Naive thymus-derived CD8-positive, alpha-beta T cell (primary cell): ENCODE measurements at places on chromosomes 1 and 21. TPM values are rescaled to one million over a fixed set of nuclear protein-coding genes. Genes with fewer than 3 reads are reported as not detected.

Gene PEAR1
- total RNA-seq: 0.11 TPM

Gene MLLT11
- 5.8 TPM for total RNA-seq

Gene NUDT4B
- not detected for total RNA-seq

Gene SYDE2
- 10.0 TPM for total RNA-seq

DNA sequence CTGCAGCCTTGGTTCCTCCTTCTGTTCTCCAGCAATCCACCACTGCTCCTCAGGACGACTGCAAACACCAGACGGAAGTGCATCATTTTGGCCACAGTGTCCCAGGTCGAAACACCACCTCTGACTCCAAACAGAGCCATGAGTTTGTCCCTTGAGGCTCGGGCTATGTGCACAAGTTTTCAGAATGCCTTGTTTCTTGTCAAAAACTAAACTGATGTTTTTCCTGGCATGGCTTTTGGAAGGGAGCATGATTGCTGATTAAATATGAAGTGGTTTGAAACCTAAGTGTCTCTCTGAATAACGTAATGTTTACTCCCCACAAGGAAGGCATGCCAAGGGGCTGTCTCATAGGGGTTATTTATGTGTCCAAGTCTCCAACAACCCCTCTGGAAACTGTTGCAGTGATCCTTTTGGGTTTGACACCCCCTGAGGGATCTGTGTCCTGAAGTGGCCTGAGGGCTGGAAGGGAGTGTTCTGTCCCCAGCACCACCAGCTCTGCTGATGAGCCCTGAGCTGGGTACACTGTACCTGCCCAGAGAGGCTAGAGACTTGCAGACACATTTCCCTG, 132.7 kb downstream of the PLPP3 start:
- no peak for DNase-seq

GRCh38 chr1:17831597-17831996, 76.5 kb downstream of the ACTL8 start:
- no peak for DNase-seq

DNA sequence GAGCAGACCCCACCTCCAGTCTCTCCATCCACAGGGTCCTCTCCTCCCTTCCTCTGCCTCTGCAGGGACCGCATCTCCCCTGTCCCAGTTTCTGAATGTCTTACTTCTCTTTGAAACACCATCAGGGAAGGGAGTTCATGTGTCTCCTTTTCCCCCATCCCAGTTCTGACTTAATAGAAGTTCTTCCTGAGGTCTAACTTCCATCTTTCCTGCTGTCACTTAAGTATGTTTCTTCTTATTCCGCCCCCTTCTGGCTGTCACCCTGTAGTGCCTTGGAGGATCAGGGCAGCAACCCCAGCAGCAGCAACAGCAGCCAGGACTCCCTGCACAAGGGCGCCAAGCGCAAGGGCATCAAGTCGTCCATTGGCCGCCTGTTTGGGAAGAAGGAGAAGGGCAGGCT, 29.3 kb downstream of the MYOG start:
- no peak for DNase-seq

- no peak for DNase-seq
Measured at GRCh38 chr1:173112129-173112528, 61.4 kb upstream of the TNFSF18 start.

GRCh38 chr21:17532292-17532691, 19.4 kb downstream of the CXADR start:
- no peak for DNase-seq

GRCh38 chr1:119440721-119441307, 25.9 kb downstream of the HSD3B2 start:
- no peak for DNase-seq

GRCh38 chr21:45533846-45534635, 8.2 kb downstream of the SLC19A1 start:
- DNase-seq: no peak

GRCh38 chr1:16138772-16139221, 17.1 kb downstream of the EPHA2 start:
- DNase-seq: no peak
